EH (cell line): ENCODE measurements at places on chromosomes 5 and 9.

GRCh38 chr5:105816961-105817360 is 1853.8 kb downstream of the EFNA5 start:
- DNase-seq, result no peak

- no peak for DNase-seq
Observed at GRCh38 chr5:32445287-32445758, 783 bp upstream of the ZFR start.

GRCh38 chr5:150457562-150458240 is 8.2 kb upstream of the RPS14 start:
- DNase-seq, result no peak

GRCh38 chr5:126490167-126490940 is 67.1 kb downstream of the GRAMD2B start:
- peak; percentile 62 for DNase-seq

DNA sequence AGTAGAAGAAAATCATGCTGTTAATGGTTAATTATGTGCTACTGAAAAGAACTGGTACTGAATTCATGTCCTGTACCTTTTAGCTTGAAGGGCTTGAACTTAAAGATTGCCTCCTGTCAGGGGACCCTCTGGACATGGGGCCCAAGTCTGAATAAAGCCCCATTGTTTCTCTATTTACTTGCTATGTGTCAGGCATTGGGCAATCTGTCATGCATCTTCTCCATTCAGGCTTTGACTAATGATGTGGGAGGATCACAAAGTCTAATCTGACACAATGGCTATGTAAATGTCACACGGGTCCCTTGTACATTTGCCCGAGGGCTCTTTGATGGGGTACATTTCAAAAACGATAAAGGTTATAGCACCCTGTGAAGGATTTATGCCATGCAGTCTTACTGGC is 64.0 kb upstream of the TUSC1 start:
- no peak for DNase-seq

DNA sequence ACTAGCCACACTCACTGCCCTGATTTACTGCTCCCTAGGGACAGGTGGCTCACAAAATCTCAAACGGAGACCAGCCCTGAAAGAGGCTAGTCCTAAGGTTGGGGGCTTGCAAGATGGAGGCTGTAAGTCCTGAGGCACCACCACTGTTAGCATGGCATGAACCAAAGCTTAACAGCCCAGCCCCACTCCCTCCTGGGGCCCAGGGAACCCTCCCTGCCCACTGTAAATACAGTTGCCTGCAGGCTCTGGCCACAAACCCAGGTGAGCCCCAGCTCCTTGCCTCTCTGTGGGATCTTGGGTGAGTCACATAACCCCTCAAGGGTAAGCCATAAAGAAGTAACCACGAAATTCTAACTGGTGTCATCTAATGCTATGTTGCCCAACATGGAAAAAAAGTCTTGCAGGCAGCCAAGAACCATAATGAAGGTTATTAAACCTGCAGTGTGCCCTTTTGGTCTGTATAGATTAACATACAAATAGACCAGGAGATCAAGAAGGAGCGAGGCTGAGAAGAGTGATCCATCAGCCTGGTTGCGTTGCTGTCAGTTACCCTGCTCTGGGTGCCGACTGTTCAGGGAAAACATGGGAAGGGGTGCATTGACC is 1.7 kb upstream of the POMT1 start:
- DNase-seq, result peak; percentile 62

GRCh38 chr9:14565352-14566016 is 127.7 kb downstream of the ZDHHC21 start:
- DNase-seq, result no peak

DNA sequence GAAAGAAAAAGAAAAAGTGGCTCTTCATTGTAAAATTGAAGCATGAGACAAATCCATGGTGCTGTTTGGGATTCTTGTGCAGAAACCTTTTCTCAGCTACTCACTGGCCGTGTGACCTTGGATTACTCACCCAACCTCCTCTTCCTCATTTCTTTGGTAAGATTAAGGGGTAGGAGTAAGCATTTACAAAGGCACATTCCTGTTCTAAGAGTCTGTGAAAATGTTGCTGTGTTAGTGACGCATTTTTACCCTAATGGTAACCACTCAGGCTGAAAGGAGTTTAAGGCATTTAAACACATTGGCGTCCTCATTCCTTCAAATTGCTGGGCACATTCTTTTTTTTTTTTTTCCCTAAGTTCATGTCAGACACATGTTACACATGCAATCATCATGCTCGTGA is 4.3 kb downstream of the RAI14 start:
- DNase-seq, result peak; percentile 98

- peak; percentile 34 for DNase-seq
Observed at GRCh38 chr5:109191153-109191558, 218.6 kb downstream of the PJA2 start.

DNA sequence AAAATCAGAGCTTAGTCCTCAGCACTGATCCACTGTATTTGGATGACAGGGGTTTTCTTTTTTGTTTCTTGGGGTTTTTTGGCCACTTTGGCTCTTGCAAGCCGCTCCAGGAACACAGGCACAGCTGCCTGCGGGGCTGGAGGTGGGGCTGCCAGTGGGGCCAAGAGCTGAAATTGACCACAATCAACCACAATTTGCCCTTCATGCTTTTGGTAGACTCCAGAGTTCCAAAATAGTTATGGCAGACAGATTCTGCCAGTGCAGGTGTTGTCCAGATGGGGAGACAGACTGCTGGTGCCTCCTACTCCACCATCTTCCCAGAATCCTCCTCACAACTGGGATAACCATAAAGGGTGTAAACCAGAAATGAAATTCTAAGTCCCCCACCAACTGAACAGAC is 36.5 kb downstream of the PLEKHG4B start:
- DNase-seq, result peak; percentile 21

- DNase-seq, result no peak
Observed at GRCh38 chr5:30808996-30809395, 384.5 kb upstream of the CDH6 start.

DNA sequence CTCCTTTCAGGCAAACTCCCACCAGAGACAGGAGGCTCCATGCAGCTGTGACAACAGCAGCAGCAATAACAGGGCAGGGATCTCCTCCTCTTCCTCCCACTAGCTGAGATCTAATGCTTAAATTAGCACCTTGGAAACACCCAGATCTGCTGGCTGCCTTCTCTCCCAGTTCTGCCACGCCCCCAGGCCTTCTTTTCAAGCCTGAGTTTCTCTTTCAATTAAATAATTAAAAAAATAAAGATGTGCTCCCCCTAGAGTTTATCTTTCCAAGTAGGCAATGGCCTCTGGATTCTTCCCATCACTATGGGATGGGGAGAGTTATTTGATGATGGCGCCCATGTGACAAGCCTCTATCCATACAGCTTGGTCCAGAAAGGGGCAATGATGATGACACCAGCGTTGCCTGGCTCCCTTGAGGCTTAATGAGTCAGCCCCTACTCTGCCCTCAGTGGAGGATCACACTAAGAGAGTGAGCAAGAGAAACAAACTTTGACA is 3.8 kb downstream of the FAM219A start:
- DNase-seq, result peak; percentile 80

DNA sequence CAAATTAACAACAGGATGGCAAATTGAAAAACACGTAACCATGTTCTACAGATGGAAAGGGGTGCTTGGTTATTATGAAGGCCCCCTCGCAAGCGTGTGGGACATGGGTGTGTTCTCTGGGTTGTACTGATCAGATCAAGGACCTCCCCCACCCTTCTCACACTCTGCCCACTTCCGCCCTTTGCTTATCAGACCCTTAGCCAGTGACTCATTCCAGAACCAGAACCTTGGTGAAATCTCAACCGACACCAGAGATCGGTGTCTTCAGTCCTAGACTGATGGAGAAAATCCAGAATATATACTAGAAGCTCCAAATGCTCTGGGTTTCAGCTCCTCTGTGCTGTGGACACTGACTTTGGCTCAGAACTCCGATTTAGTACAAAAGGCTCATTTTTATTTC is 64.9 kb downstream of the PTTG1 start:
- no peak for DNase-seq

DNA sequence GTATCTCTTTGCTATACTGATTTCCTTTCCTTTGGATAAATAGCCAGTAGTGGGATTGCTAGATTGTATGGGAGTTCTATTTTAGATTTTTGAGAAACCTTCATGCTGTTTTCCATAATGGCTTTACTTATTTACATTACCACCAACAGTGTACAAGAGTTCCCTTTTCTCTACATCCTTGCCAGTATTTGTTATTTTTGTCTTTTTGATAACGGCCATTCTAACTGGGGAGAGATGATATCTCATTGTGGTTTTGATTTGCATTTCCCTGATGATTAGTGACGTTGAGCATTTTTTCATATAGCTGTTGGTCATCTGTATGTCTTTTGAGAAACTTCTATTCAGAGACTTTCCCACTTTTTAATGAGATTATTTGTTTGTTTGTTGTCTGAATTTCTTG is 25.8 kb downstream of the NADK2 start:
- DNase-seq, result no peak

DNA sequence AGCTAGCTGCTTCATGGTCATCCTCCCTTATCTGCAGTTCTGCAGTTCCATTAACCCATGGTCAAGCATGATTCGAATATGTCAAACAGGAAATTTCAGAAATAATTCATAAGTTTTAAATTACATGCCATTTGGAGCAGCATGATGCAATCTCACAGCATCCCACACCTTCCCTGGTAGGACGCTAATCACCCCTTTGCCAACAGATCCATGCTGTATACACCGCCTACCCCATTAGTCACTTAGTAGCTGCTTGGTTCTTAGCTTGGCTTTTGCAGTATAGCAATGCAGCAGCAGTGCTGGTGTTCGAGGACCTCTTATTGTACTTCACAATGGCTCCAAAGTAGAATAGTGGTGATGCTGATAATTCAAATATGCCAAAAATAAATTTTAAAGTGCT is 739.7 kb upstream of the CDH9 start:
- DNase-seq, result no peak

DNA sequence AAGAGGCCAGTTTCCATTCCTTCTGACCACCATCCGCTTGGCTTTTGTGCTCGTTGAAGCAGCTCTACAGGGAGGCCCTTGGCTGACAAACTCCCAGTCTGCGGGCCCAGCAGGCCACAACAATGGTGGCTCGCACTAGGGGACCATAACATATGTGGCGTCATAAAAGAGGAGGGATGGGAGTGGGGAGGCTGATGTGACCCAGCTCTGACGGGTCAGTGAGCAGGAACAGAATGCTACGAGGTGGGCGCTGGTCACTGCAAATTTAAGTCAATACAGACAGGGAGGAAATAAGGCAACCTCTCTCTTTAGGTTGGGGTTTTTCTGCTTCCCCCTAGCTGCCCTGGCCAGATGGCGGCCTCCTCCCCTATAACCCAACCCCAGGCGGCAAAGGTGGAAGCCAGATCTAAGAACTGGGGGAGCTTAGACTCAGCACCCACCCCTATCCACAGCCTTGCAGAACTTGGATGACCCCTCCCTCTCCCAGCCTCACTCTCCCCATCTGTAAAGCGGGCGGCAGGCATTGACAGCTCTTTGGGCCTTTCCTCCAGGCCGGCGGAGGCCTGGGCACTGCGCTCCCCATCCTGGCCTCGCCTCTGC is 778 bp downstream of the FRRS1L start:
- no peak for DNase-seq

DNA sequence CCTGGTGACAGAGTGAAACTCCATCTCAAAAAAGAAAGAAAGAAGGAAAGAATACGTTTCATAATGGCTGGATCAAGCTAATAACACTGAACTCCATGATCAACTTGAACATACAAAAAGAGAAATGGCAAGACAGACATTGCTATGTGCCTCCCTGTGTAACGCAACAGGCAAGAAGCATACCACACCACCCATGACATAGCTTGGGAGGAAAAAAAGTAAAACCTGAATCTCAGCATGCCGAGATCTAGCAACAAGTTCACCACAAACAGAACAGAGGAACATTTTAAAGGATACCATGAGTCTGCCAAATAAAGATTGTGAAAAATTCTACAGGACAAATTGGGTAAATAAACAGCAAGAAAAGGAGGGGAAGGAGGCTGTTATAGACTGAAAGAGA is 26.7 kb downstream of the HOMER1 start:
- no peak for DNase-seq

GRCh38 chr9:91391818-91392217 is 30.1 kb upstream of the AUH start:
- DNase-seq, result no peak

DNA sequence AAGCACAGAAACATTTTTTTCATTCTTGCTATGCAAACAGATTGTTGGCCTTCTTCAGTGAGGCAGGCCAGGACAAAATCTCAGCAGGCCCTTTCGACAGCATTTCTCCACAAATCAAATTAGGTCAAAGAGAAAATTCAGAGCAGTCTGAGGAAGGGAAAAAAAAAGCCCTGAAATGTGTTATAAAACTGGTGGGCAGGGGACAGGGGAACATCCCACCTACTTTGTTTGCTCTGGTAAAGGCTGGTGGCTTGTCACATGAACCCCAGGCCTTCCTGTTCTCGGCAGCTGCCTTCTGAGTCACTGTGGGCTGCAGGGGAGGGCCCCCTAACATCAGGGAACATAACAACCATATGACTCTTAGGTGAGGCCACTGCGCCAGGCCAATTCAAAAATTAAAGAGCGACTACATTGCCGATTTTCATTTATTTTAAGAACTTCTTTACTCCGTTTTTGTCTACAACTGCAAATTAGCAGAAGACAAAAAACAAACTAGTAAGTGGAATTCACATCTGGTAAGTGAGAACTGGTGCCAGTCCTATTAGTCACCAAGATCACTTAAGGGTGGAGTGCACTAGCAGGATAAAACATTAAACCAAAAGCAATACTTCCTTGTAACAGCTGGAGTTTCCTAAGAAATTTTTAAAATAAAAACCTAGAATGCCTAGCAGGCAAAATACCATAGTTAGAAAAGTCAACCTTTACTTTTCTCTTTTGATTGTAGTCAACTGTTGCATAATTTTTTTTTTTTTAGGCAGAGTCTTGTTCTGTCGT is 46.2 kb upstream of the DENND4C start:
- DNase-seq, result peak; percentile 80

GRCh38 chr5:165569551-165569950 is 2064.1 kb downstream of the MAT2B start:
- DNase-seq, result no peak

DNA sequence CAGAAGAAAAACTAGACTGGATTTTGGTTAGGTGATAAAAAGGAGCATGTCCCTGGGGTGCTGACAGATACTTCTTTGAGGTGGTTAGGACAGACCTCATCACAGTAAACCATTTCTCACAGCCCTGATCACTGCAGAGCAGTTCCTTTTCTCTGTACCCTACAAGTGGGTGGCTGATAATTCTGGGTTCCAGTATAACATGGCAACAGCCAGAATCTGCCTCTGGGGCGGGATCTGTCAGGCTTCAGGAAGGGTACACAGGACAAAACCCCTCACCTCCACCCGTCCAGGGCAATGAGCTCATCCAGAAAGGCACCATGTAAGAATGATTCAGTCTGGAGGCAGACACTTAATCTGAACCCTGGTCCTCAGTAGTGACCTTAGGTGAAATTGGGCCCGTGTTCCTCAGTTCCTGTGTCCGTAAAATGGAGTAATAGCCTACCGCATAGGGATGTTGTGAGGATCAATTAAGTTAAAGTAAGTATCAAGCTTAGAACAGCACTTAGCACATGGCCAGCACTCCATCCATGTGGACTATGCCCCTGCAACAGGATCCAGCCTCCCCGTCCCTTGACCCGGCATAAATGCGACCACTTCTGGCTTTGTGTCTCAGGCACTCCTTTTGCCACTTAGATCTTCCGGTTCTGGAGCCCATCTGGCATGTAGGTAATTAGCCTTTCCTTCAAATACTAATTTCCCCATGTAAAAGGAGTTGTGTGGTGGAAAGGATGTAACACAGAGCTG is 129.2 kb downstream of the LHFPL2 start:
- no peak for DNase-seq
